ENCODE measurements at places on chromosomes 13 and 19.

DNA sequence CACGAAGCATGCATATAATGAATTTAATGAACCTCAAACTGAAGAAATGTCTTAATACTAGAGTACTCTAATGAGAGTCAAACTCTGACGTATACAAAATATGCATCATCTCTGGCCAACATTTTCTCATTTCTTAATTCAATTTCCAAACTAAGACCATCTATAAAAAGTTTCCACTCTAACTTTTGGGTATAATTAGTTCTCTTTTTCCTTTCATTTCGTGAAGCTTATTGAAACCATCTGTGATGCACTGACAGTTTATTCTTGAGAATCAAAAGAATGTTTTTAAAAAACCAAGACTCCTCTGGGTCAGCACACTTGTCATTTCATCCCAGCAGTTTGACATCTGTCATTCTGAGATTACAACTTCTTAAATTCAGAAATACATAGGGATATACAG is 90.0 kb downstream of the CAB39L start:
- DNase-seq = no peak

GRCh38 chr19:19276386-19276785 is 3.3 kb upstream of the TM6SF2 start:
- no peak for DNase-seq

DNA sequence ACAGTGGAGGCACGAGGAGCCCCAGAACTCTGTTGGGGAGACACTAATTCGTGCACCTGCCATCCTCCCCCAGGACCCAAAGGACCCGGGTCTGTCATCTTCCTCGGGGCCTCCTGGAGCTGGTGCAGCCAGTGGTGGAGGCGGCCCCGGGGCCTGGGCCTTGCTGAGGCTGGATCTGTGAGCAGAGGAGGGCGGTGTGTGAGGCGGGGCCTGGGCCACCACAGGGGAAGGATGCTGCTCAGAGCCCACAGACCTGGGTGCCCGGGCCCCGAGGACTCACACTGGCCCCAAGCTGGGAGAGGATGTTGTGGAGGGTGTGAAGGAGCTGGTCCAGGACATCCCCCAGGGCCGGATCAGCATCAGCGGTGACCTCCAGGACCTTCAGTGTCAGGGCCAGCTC is 8.3 kb downstream of the IFNL3 start:
- DNase-seq = no peak

DNA sequence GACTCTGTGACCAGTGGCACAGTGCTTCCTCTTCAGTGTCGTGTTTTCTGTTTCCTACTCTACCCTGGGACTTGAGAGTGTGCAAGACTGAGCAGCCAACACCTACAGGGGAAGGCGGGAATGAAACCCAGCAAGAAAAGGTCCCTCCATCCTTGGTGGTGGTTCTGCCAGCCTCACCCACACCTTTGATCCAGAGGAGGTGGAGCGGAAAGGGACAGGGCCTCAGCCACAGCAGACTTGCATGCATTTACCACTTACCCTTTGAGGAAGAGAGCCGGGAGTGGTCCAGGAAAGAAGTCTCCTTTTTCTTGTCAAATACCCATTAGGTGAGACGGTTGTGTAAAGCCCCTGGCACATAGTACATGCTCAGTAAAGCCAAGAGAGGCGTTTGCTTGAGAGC is 164.8 kb upstream of the ZNF536 start:
- no peak for DNase-seq

DNA sequence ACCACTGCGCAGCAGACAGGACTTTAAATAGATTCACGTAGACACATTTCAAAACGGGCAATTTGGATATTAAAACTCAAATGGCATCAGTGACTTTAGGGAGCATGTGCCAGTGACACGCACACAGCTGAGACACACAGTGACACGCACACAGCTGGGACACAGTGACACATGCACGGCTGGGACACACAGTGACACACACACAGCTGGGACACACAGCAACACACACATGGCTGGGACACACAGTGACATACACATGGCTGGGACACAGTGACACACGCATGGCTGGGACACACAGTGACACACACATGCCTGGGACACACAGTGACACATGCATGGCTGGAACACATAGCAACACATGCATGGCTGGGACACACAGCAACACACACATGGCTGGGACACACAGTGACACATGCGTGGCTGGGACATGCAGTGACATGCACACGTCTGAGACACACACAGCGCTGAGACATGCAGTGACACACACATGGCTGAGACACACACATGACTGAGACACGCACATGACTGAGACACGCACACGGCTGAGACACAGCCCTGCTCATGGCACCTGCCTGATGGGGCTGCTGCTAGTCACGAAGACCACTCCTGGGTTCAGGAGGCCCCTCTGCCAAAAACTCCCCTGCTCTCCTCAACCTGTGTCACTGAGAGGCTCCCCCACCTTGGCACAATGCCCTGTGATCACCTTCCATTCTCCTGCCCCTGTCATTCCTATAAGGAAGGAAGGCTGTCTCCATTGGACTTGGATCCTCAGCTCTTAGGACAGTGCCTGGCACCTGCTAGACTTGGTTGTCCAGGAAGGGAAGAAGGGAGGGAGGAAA is 52.5 kb downstream of the SOX1 start:
- DNase-seq = no peak

DNA sequence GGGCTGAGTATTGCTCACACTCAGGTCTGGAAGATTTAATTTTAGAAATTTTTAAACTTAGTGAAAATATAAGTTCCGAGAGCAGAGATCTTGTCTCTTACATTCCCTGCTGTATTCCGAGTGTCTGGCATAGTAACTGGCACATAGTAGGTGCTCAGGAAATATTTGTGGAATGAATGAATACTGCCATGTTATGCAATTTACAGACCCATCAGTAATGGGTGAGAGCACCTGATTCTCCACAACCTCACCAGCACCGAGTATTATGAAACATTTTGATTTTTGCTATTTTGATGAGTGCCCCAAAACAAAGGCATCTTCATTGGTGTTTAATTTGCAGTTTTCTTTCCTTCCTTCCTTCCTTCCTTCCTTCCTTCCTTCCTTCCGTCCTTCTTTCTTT is 15.8 kb upstream of the CLASRP start:
- DNase-seq = no peak

- no peak for DNase-seq
Observed at GRCh38 chr19:18596752-18597157, 8.2 kb downstream of the REX1BD start.

- no peak for DNase-seq
Observed at GRCh38 chr19:47075941-47076340, 27.5 kb upstream of the TMEM160 start.

- no peak for DNase-seq
Observed at GRCh38 chr13:30865123-30866049, 40.7 kb upstream of the MEDAG start.

DNA sequence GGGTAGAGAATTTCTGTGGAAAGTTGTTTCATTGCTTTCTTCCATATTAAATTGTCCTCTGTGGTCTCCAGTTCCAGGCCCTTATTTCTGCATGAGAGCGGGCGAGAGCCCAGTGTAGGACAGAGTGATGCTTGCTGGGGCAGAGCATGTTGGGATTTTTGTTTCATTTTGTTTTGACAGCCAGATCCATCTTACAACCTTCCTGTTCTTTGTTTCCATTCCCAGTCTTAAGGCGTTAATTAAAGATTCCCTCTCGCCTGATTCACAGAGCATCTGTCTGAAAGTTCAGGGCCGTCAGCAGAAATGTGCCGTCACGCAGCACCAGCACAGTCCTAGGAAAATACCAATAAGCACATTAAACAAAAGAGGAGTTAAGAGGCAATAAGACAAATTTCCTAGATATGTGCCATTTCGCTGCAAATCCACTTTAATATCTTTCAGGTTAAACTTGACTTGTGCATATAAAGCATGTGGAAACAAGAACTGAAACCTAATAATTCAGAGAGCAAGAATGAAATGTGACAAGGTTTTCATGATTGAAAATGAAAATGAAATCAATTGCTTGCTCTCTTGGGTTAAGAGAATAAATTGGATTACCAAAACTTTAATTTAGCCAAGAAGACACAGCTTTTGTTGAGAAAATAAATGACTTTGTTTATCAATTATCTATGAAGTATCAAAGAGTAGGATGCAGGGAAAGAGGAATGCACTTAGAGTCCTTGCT is 210.7 kb upstream of the SLC10A2 start:
- no peak for DNase-seq

DNA sequence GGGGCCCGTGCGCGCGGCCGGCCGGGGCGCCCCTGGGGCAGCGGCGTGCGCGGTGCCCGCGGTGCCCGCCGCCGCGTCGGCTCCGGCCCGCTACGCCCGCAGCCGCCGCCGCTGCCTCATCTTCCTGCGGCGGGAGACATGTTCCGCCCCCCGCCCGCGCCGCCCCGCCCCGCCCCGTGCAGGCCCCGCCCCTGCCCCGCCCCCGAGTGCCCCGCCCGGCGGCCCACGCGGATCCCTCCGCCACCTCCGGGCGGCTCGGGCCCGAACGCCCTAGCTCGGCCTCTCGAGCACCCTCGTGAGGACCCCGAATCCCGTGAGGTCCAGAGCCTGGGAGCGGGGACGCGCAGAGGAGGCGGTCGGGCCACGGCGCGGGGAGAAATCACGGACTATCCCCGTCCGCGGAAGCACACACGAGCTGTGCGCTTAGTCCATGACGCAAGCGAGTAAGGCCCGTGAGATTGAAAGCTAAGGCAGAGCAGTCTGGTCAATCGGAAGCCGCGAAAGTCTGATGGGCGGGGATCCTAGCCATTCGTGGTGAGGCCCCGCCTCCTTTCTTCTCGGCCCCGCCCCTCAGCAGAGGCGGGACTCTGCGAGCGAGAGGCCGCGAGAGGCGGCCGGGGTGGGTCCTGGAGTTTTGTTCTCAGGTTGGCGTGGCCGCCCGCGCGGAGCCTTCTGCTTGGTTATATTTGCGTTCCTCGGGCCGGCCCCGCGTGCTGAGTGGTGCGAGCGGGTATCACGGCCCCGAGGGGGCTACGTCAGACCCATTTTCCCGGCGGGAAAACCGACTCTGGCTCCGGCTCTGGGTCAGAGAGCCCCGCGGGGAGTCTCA is at the start of gene TCF3:
Gene TCF3, minus strand, starts transcription at position 145 of the 829 bp plus-strand sequence. CDS start 2,367 bp downstream, outside the sequence.
- peak; percentile 97 for DNase-seq

DNA sequence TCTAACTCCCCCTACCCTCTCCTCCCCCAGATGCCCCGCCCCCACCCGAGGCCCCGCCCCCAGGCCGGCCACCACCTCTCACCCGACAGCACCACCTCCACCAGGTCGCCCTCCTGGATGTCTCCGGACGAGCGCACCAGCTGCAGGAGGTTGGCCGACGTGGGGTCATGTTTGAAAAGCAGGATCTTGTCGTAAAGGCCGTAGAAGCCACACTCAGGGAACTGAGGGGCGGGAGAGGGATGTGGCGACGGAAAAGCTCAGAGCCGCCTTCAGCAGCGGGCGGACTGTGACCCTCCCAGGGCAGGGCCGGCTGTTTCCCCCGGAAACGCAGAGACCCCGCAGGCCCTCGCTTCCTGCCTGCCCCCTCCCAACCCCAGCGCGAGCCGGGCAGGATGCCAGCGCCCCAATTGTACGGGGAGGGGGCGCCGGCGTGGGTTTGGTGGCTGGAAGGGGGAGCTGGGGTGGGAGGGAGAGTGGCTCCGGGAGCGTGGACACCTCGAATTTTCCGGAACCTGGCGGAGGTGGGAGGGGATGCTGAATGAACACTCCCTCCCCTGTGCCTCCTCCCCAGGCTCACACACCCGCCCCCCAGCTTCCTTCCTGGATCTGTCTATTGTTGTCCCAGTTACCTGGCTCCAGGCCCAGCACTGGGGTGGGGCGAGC is 3.0 kb downstream of the PRKD2 start:
- DNase-seq = peak; percentile 64

- DNase-seq = no peak
Observed at GRCh38 chr13:112234131-112234875, 141.9 kb upstream of the SPACA7 start.

DNA sequence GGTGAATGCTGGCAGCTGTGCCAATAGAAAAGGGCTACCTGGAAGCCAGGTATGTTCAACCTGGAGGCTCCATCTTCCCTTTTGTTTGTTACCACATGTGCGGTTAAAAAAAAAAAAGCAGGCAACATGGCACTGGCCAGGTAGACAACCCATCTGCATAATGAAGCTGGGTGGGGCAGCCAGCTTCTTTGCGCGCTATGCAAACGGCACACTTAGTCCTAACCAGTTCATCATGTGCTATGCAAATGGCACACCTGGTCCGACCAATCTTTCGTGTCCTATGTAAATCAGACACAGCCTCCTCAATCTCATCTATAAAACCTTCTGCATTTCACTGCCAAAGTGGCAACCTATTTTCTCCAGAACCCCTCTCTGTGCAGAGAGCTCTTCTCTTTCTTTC is 11.3 kb upstream of the IGSF23 start:
- DNase-seq = no peak

DNA sequence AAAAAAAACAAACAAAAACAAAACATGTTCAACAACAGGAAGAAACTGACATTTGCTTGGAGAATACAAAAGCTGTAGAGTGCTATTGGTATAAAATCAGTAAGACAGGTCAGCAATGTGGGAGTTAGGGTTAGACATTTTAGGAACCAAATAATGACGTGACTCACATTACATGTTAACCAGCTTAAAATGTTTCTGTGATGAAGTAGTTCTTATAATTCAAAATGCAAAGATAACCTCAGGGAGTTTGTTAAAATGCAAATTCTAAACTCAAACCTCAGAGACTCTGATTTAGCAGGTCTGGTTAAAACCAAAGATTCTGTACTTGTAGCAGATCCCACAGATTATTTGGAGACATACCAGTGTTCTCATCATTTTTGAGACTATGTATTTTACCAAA is 549.4 kb upstream of the SLITRK1 start:
- DNase-seq = no peak

DNA sequence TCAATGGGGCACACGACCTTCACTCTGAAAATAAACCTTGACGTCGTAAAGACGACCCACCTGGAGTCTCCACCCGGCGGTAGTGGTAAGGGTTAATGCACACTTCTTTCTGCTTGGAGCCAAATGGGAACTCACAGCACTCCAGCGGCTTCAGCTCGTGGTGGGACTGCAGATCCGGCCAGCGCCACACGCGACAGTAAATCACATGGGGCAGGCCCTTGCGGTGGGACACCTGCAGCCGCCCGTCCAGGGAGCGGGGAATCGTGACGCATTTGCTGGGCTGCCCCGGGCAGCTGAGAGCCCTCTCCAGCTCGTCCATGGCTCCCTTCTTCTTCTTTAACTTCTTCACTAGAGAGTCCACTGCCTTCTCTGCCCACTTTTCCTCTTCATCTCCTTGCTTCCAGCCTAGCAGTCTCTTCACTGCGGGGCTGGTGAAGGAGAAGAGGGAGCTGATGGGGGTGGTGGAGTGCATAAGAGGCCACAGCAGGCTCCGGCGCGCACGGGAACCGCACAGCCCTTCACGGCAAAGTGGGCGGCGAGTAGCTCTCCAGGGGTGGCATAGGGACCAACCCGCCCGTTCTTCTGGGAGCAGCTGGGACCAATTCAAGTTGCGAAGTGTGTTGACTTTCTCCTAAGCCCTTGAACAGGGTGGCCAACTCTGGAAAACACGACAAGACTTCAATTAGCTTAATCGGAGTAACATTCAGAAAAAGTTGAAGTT is 40.7 kb downstream of the SMAD9 start:
- no peak for DNase-seq

GRCh38 chr19:55638864-55639359 is 1.9 kb upstream of the ZNF580 start:
- DNase-seq = no peak
